ENCODE measurements at places on chromosomes 3 and 15.

DNA sequence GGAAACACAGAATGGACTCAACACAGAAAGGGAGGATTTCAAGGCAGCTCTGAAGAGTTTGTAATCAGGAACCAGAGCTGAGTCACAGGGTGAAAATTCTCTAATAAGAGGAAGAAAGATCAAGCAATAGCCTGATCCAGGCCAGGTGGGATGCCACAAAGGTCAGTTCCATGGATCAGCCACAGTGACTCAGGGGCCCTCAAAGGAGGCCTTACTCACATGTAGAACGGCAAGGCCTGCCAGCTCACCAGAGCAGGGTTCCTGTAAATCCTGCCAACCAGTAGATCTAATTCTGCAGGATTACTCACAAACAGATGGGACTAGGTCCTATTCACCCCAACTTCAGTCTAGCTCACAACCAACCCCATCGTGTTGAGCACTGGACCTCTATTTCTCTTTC, 78.3 kb upstream of the PPP2R3A start:
- DNase-seq: no peak

DNA sequence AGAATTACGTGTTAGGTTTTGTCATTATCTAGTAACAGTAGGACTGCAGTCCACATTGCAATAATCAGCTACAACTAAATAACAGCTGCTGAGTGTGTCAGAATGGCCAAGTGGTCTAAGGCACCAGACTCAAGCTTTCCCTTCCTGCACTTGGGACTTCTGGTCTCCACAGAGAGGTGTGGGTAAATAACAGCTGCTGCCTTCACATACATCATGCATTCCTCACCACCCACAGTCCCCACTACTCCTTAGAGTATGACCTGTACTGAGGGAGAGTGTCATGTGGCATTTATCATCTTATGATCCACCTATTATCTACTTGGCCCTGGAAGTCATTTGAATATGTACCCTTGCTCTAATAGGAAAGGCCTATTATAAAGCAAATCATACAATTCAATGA, 22.2 kb upstream of the ZMAT3 start:
- DNase-seq: no peak

GRCh38 chr15:99477791-99478471, 87.9 kb upstream of the MEF2A start:
- DNase-seq: no peak

DNA sequence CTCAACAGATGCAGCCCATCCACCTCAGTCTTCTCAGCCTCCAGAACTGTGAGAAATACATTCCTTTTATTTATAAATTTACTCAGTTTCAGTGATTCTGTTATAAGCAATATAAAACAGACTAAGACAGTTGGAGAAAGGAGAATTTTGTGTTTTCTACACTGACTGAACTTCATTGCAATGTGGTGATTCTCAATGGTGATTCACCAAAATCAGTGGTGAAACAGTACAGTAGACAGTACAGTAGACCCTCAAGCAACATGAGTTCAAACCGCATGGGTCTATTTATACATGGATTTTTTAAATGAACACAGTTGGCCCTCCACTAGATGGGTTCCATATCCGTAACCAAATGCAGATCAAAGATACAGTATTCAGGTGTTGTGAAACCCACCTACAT, 403.1 kb upstream of the TGFBR2 start:
- DNase-seq: no peak

DNA sequence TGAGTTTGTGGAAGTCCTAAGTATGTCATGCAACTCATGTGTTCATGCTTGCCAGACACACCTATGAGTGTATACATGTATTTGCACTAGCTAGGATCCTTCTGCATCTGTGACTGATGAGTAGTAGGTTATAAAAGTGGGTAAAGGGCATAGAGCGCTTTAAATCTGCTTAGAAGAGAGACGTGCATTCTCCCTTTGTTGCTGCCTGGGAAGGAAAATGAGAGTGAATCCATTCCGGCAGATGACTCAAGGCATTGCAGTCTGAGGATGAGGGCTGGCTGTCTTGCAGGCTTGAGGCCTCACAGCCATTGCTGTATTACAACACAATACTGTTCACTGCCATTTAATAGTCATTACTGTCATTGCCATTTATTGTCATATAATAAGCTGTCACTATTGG, 120.8 kb upstream of the UMPS start:
- DNase-seq: no peak
